ENCODE measurements at places on chromosomes 4 and X.

- DNase-seq, result no peak
Observed at GRCh38 chr4:123286903-123287466, 109.6 kb upstream of the SPRY1 start.

DNA sequence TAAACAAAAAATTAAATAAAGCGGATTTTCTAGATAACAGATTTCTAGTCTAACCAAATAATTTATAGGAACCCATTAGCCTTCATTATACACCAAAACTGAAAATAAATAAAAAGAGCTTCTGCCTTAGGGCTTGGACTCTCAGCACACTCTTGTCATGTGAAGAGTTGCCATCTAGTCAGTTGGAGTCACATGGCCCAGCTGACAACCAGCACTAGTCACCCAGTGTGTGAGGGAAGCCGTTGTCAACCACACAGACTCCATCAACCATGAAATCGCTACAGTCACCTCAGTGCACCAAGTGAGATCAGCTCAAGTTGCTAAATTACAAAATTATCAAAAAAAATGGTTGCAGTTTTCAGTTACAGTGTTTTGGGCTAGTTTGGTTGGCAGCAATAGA, 470.0 kb downstream of the GASK1B start:
- DNase-seq, result no peak

DNA sequence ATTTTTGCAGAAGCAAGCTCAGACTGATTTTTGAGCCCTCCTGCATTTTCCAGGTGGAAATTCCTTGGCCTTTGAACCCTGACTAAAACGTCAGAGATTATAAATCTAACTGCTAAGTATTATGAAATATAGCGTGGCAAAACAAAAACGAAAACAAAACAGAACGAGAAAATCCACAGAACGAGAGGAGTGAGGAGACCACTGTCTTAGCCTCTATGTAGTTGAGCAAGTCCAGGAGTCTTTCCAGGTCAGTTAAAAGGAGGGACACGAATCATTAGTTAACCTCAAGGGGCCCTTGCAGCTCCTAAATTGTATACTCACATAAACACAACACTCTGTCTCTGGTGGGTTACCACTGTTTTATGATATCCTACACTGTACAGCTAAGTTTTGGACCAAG, 80.2 kb downstream of the SYNPO2 start:
- DNase-seq, result no peak

GRCh38 chrX:134365904-134366303, 94.1 kb upstream of the HPRT1 start:
- no peak for DNase-seq

- no peak for DNase-seq
Observed at GRCh38 chr4:10083861-10084641, 32.5 kb downstream of the WDR1 start.

DNA sequence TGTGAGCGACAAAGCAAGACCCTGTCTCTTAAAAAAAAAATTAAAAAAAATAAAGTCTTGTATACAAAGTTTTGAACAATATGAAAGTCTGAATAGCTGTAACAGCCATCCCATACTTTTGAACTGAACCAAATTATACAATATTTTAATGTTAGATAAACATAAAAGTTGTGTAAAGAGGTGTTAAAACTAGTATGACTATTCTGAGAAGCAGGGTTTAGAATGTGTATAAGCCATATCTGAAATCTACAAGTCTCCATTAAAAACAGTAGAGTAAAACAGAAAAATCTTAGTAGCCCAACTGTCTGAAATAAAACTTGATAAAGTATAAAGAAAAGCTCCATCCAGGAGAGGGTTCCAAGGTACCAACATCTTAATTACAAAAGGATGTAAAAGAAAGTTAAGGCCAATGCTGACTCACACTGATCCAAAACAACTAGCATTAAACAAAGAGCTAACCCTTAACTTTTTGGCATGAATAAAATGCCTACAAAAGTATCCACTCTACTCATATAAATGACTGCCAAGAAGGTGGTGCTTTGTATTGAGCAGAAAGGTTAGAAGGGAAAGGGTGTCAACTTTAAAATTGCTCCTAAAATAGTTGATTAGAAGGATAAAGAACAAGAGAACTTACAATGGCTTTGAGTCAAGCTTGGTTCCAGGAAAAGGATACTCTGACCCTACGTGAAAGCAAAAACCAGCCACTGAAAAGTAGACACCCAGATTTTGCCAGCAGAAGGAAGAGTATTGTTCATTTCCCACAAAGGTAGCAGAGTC, 18.5 kb downstream of the CNOT6L start:
- DNase-seq, result no peak

GRCh38 chr4:21045119-21045518, 344.9 kb downstream of the PACRGL start:
- no peak for DNase-seq

- no peak for DNase-seq
Observed at GRCh38 chr4:74414149-74414809, 30.7 kb upstream of the AREG start.

GRCh38 chrX:130994671-130995070, 63.5 kb upstream of the ARHGAP36 start:
- DNase-seq, result no peak

- no peak for DNase-seq
Observed at GRCh38 chr4:26839534-26839951, 21.1 kb upstream of the STIM2 start.

DNA sequence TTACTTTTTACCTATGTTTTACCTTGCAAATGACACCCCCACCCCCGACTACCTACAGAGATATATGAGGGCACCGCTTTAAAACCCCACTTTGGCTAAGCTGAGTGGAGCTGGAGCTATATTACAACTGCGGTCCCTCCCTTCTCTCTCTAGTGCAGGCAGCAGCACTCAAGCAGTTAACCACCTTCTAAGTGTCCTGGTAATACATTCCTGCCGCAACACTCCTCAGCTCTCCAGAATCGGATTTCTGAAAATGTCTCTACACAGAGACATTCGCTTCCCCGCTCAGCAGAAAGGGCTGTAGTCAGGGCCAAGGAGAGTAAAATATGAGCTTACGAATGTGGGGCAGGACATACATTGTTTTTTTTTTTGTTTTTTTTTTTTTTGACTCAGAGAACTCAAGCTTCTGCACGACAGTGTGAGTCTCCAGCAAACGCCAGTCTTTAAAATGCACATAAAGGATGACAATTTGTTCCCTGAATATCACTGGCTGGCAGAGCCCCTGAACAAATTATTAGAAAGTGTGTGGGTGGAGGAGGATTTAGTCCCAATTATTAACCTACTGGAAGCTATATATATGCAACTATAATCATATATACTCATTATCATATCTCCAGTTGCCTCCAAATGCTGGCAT, 287.0 kb upstream of the TET2 start:
- no peak for DNase-seq

Measured in vagina (tissue), 2 donors.